ENCODE measurements at places on chromosomes 12 and 14. TPM values are rescaled to one million over a fixed set of nuclear protein-coding genes. Genes with fewer than 3 reads are reported as not detected.

- peak; percentile 69 for DNase-seq
These were observed at the start of gene CDC42BPB for GRCh38 chr14:103057372-103058163. CDC42BPB (minus strand) TSS chr14:103057549; CDS start chr14:103057173, 376 bp downstream.

NYNRIN gene
- total RNA-seq: 0.09 TPM

- DNase-seq: no peak
These were observed 623.2 kb downstream of the CCER1 start for GRCh38 chr12:90331821-90332220.

TAS2R43 gene
- 0.48 TPM for total RNA-seq

DNA sequence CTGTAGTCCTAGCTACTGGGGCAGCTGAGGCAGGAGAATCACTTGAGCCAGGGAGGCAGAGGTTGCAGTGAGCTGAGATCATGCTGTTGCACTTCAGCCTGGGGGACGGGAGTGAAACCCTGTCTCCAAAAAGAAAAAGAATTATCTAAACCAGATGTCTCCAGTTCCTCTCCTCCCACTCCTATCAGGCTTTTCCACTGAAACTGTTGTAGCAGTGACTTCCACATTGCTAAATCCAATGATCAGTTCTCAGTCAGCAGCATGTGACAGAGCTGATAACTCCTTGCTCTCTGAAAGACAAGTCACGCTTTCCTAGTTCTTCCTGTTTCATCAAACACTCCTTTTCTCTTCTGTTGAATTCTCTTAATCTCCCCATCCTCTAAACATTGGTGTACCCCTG is 8.6 kb downstream of the SLC38A6 start:
- no peak for DNase-seq

- peak; percentile 95 for DNase-seq
These were observed 17.4 kb upstream of the CHFR start for GRCh38 chr12:132904718-132905328.

- DNase-seq: no peak
These were observed 14.1 kb upstream of the NUMB start for GRCh38 chr14:73472185-73473114.

GRCh38 chr14:32258336-32258993 is 55.4 kb upstream of the RNU6-8 start:
- no peak for DNase-seq

CCDC88C gene
- total RNA-seq: 103 TPM

GRCh38 chr12:6140651-6141447 is 16.4 kb upstream of the VWF start:
- DNase-seq: peak; percentile 51

NEUROD4 gene
- not detected for total RNA-seq

- no peak for DNase-seq
These were observed 44.4 kb upstream of the KCNK13 start for GRCh38 chr14:90017371-90017770.

GRCh38 chr12:5716201-5716600 is 228.9 kb downstream of the ANO2 start:
- no peak for DNase-seq

DNA sequence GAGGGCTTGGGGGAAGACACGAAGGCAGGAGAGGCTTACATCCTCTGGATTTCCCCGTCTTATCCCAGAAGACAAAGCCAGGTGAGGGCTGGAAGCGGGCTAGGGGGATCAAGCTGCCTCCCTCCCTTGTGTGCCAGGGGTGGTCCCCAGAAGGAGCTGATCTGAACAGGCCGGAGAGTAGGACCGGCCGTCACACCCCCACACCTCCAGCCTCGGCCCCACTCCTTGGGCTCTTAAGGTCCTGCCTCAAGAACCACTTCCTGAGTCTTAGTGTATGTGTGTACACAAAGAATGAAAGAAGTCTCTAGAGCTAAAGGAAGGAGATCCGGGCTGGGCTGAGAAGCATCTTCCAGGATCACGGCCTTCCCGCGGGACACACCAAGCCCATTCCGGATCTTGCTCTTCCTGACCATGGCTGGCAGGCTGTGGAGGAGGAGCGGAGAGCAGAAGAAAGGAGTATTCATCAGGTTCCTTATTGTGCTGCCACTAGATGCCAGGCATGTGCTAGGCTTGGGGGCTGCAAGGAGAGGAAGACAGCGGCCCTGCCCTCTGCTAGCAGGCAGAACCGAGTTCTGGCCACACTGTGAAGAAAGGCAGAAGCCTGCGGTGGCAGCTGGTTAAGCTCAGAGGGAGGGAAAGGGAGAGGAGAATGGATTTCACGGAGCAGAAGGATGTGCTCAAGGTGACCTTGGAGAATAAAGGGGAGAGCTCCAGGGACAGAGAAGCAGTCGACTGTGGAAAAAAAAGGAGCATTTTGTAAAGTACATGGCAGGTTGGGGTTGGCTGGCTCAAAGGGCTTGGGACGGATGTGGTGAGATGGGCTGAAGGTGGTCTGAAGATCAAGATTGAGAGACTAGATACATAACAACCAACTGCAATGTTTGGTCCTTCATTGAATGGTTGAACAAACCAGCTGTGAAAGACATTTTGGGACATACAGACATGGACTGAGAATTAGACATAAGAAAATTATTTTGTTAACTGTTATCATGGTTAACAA is 1.3 kb upstream of the CD63 start:
- DNase-seq: no peak

Data from activated T-cell treated with anti-CD3 and anti-CD28 coated beads, Interleukin-2, amount 50 U/mL, for 72 hours (primary cell).